ENCODE measurements at places on chromosomes 5 and 9. TPM values are rescaled to one million over a fixed set of nuclear protein-coding genes. Genes with fewer than 3 reads are reported as not detected.

The KCNV2 gene
- not detected for total RNA-seq

The OBP2B gene
- not detected for total RNA-seq

The GABRA6 gene
- not detected for total RNA-seq

The AHRR gene
- total RNA-seq: 2.8 TPM

The PRRC2B gene
- 64.9 TPM for total RNA-seq

The EPB41L4A gene
- 7.4 TPM for total RNA-seq

GRCh38 chr9:132755096-132755495 is 84.8 kb downstream of the GTF3C4 start:
- no peak overlapping the region for H3K4me3 ChIP-seq
- peaks cover 13% of the 10 kb centered on the region for H3K4me1 ChIP-seq
- DNase-seq: no peak
- no peak overlapping the region for H3K27ac ChIP-seq
- no peaks in the 10 kb centered on the region for H3K36me3 ChIP-seq

- no peaks in the 10 kb centered on the region for H3K27me3 ChIP-seq
- no peaks in the 10 kb centered on the region for H3K4me1 ChIP-seq
- H3K4me3 ChIP-seq: no peak overlapping the region
- H3K36me3 ChIP-seq: no peaks in the 10 kb centered on the region
Observed at GRCh38 chr5:56003679-56004078, 8.9 kb upstream of the IL6ST start.

GRCh38 chr9:90393365-90394152 is 249.1 kb downstream of the DIRAS2 start:
- H3K4me1 ChIP-seq: no peaks in the 10 kb centered on the region
- H3K27ac ChIP-seq: no peak overlapping the region
- H3K4me3 ChIP-seq: no peak overlapping the region

- DNase-seq: no peak
- peaks cover 6% of the 10 kb centered on the region for H3K4me1 ChIP-seq
- H3K4me3 ChIP-seq: no peak overlapping the region
Observed at GRCh38 chr5:154485096-154485491, 7.1 kb upstream of the HAND1 start.

GRCh38 chr9:89080193-89080592 is 88.9 kb downstream of the S1PR3 start:
- no peak overlapping the region for H3K27ac ChIP-seq
- no peaks in the 10 kb centered on the region for H3K4me1 ChIP-seq
- peak; percentile 44 for DNase-seq
- H3K27me3 ChIP-seq: no peaks in the 10 kb centered on the region
- no peak overlapping the region for H3K4me3 ChIP-seq

- H3K27me3 ChIP-seq: no peaks in the 10 kb centered on the region
- no peak for DNase-seq
- H3K36me3 ChIP-seq: no peaks in the 10 kb centered on the region
- no peak overlapping the region for H3K4me3 ChIP-seq
Observed at GRCh38 chr9:79408617-79409016, 163.1 kb upstream of the TLE4 start.

- H3K27ac ChIP-seq: no peak overlapping the region
- H3K27me3 ChIP-seq: peaks cover 3% of the 10 kb centered on the region
- peaks cover 22% of the 10 kb centered on the region for H3K4me1 ChIP-seq
- H3K36me3 ChIP-seq: peaks cover 2% of the 10 kb centered on the region
- H3K4me3 ChIP-seq: peak overlapping the region; percentile 69
- no peak for DNase-seq
Observed at GRCh38 chr5:181189962-181190710, 14.9 kb downstream of the TRIM7 start.

- DNase-seq: peak; percentile 27
- no peaks in the 10 kb centered on the region for H3K27me3 ChIP-seq
- no peak overlapping the region for H3K4me3 ChIP-seq
Observed at GRCh38 chr9:20243841-20244240, 378.5 kb downstream of the MLLT3 start.

DNA sequence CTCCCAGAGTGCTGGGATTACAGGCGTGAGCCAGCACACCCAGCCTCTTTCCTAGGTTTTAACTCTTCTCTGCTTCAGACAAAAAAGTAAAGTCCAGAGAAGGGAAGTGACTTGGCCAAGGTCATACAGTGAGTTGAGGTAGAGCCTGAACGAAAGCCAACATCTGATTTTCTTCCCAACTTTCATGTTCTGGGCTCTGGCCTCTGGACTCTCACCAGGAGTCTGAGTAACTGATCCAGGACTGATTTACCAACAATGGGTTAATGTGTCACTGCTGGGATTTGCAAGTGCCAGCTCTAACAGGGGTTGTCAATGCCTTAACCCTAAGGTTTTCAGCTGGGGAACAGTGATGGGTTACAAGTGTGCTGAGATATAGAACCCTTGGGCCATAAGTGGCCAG is 32.2 kb upstream of the LARP1 start:
- H3K4me3 ChIP-seq: no peak overlapping the region
- no peaks in the 10 kb centered on the region for H3K4me1 ChIP-seq
- no peak overlapping the region for H3K27ac ChIP-seq
- no peaks in the 10 kb centered on the region for H3K27me3 ChIP-seq

DNA sequence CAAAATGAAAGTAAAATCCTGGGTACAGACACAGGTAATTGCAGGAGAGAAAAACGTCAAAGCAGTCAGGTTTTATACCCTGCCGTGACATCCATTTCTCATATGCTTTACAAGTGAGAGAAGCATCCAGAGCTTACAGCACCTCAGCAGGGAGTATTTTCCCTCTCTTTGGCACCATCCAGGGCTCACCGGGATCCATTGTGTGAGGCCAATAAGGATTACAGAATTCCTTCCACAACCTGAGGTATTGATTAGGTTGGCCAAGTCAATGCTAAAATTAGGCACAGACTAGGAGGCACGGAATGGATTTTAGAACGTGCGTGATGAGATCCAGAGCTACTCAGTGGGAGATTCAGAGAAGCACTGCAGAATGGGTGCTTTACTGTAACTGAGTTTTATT is 296.6 kb downstream of the FBXL7 start:
- no peaks in the 10 kb centered on the region for H3K27me3 ChIP-seq
- no peaks in the 10 kb centered on the region for H3K4me1 ChIP-seq
- H3K27ac ChIP-seq: no peak overlapping the region

DNA sequence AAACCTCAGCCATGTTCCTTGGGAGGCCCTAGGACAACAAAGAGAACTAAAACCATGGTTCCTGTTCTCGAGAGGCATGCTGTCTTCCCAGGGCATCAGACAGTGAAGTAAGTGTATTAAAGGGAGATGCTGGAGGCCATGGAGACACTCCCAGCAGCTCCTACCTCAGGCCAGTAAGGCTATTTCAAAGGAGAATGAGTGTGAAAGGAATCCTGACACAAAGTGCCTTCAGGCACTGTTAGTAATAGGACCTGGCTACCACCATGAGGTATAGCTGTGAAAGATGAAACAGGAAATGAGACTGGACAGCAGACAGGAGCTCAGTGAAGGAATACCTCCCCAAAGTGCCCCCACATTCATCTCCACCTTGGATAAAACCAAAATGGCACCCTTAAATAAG is 71.0 kb downstream of the FANCC start:
- no peak overlapping the region for H3K4me3 ChIP-seq
- no peaks in the 10 kb centered on the region for H3K27me3 ChIP-seq
- peaks cover 13% of the 10 kb centered on the region for H3K4me1 ChIP-seq
- H3K36me3 ChIP-seq: peaks cover 12% of the 10 kb centered on the region

DNA sequence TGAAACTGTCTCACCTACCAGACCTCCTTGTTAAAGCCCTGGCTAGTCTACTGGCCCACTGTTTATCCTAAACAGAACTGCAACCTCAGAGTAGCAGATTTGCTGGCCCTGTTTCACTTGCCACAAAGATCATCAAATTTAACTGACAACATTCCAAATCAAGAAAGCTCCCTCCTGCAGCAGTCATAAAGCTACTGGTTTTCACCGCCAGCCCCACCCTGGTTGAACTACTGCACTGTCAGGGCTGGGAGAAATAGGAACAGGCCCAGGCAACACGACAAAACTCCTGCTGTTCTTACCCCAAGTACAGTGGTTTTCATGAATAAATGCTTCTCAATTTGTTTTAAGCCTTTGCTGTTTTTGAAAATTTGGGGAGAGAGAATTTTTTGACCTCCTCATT is 63.0 kb downstream of the NR6A1 start:
- no peaks in the 10 kb centered on the region for H3K27me3 ChIP-seq
- no peak overlapping the region for H3K27ac ChIP-seq
- H3K4me1 ChIP-seq: peaks cover 4% of the 10 kb centered on the region
- no peak for DNase-seq
- H3K36me3 ChIP-seq: peaks cover 3% of the 10 kb centered on the region

DNA sequence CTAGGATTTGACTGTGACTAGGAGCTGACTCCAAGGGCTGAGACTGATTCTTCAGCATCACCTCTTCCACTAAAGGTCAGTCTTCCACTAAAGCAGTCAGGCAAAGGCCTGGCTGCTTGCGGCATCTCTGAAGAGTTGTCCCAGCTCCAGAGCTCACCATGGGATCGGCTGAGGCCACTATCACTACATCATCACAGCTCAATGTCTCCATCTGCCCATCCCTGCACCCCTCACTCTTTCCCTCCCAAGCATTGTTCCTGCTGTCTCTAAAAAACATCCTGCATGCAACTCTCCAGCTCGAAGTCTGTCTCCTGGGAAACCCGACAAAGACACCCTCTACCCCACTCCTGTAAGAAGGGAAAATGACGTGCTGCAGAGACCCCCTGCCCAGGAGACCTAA is 15.5 kb upstream of the WWC1 start:
- H3K36me3 ChIP-seq: no peaks in the 10 kb centered on the region
- H3K27me3 ChIP-seq: peaks cover 6% of the 10 kb centered on the region
- no peak for DNase-seq
- H3K4me3 ChIP-seq: no peak overlapping the region
- no peaks in the 10 kb centered on the region for H3K4me1 ChIP-seq
- H3K27ac ChIP-seq: no peak overlapping the region

GRCh38 chr9:81629440-81629839 is 59.9 kb downstream of the TLE1 start:
- peaks cover 13% of the 10 kb centered on the region for H3K36me3 ChIP-seq
- no peaks in the 10 kb centered on the region for H3K27me3 ChIP-seq
- no peak overlapping the region for H3K4me3 ChIP-seq
